ENCODE measurements at places on chromosomes 11 and 22. TPM values are rescaled to one million over a fixed set of nuclear protein-coding genes. Genes with fewer than 3 reads are reported as not detected.

Gene PATE2
- not detected for total RNA-seq

Gene TEX12
- not detected for total RNA-seq

Gene BBOX1
- total RNA-seq: not detected

Gene CENPM
- total RNA-seq: 40.5 TPM

Gene FAT3
- total RNA-seq: 0.35 TPM

Gene CAVIN3
- total RNA-seq: 26.9 TPM

Gene NCF4
- total RNA-seq: 0.08 TPM

Gene XKR3
- not detected for total RNA-seq

Gene CPSF7
- 71.6 TPM for total RNA-seq

Data from A549 treated with AZD2906 at 1 μM for 4 hours (cell line).